ENCODE measurements at places on chromosomes 7 and 10.

DNA sequence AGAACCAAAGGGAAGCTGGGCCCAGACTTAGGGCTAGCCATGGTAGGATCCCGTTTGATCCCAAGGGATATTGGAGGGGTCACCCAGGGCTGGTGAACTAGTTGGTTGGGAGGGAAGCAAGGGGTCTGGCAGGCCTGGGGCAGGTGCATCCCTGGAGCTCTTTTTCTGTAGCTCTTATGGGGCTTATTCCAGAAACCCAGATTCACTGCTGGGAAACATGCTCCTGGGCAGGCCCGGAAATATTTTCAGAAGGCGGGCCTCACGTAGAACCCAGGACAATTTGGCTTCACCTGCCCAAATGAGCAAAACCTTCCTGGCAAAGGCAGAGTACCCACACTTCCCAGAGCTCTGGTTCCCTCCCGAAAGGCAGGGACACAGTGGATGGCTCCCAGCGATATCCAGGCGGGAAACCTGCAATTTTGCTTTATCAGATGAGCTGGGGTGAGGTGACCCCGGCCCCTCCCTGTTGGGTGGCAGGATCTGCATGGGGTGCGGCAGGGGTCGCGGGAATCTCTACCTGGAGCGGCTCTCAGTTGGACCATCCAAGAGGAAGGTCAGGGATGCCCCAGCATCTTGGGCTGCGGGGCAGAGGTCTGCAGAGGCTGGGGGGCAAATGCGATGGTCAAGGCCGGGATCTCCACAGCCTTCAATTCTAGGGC, 533.9 kb downstream of the TCERG1L start:
- no peak for DNase-seq

- DNase-seq = no peak
These were observed 258.4 kb upstream of the FZD1 start for GRCh38 chr7:91005841-91006240.

GRCh38 chr7:4069268-4070095, 612.6 kb upstream of the FOXK1 start:
- no peak for DNase-seq

- no peak for DNase-seq
These were observed 156.2 kb downstream of the TCERG1L start for GRCh38 chr10:131155218-131155875.

DNA sequence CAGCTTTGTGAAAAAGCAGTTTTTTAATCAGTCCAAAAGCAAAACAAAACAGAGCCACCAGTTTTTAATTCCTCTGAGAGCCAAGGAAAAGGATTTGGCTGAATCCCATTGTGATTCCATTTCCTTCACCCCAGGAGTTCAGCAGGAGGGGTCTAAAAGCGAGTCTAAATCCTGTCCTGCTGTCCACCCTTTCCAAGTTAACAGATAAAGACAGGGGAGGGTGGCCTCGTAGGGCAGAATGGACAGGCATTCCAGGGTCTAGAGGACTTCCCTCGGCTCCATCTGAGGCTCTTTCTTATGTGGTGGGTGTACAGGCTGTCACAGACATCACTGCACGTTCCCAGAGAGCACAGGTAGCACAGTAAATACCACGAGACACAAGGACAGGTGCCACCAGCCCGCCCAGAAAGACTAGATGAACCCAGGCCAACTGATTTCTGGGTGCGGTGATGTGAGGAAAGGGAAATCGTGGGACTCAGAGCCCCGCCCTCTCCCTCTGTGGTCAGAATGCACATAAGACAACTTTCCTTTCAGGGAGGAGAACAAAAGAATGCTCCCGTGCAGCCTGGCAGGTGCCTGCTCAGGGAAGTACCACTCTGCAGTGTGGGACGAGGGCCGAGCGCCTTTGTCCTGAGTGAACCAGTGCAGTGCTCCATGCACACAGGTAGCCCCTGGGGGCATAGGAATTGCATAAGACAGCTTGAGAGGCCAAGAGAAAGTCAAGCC, 119.7 kb downstream of the ABLIM1 start:
- peak; percentile 35 for DNase-seq

DNA sequence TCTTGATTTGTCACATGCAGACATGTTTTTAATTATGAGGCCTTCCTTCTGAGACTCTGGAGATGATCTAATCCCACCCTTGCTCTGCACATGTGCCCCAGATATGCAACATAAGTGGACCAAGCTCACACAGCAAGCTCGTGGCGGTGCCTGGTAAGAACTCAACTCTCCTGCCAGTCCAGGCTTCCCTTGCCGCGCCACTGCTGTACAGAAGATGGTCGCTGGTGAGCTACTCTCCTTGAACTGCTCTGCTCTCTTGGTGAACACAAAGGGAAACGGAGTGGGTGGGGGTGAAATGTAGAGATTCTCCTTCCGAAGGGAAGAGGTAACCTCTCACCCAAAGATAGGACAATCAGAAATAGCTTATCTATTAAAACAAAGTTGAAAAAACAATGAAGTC, 25.7 kb downstream of the MYOF start:
- no peak for DNase-seq

- DNase-seq = no peak
These were observed 65.7 kb downstream of the AOAH start for GRCh38 chr7:36658335-36659171.

- DNase-seq = no peak
These were observed 28.6 kb downstream of the TMEM178B start for GRCh38 chr7:141102436-141102835.

GRCh38 chr10:68697106-68697505, 23.9 kb upstream of the CCAR1 start:
- no peak for DNase-seq

DNA sequence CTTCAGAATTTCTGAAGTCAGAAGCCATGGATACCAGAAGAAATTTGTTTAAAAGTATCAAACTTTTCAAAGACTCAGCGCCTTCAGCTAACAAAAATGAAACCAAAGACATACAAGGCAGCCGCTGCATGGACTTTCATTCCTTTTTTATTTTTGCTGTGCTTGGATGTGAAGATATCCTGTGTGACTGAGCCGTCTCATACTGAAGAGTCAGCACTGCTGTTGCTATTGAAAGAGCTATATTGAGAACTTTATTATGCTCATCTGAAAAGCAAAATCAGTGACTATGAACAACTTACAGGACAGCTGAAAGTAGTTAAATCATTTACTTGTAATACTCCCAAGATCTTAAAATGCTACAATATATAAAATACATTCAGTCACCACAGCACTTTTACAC, 809.2 kb downstream of the NXPH1 start:
- DNase-seq = no peak

- no peak for DNase-seq
These were observed 65.2 kb downstream of the AOAH start for GRCh38 chr7:36659172-36659516.

GRCh38 chr7:68461430-68461829, 1136.8 kb upstream of the AUTS2 start:
- DNase-seq = no peak

GRCh38 chr7:23254051-23254681, 7.6 kb downstream of the GPNMB start:
- DNase-seq = no peak

GRCh38 chr7:3134745-3135144, 91.1 kb upstream of the CARD11 start:
- no peak for DNase-seq

DNA sequence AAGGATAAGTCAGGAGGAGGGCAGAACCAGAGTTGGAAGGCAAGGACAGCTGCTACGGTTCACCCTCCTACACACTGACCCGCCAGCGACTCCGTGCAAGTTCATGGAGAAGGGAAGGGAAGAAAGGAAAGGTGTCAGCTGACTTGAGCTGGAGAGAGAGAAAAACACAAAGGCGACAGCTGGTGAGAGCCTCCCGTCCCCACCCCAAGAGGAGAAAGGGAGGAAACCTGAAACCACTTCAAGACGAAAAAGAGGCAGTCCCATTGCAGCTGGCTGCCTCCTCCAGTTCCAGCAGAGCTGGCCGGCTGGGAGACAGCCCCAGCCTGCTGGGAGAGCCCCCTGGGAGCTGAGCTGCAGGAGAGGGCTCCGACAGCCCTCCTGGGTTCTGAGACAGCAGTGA, 75.2 kb downstream of the PARD3 start:
- no peak for DNase-seq

Data from stimulated activated CD4-positive, alpha-beta T cell treated with anti-CD3 and anti-CD28 coated beads, TNF-alpha, amount 100 ng/mL, for 4 hours (primary cell).